ENCODE measurements at places on chromosomes 1 and 21.

- no peak for DNase-seq
These were observed 160.1 kb downstream of the CDC7 start for GRCh38 chr1:91660708-91661107.

GRCh38 chr1:165375623-165376022 is 19.1 kb upstream of the LMX1A start:
- no peak for DNase-seq

GRCh38 chr1:86706018-86706635 is 1.8 kb downstream of the SH3GLB1 start:
- DNase-seq, result no peak

- DNase-seq, result no peak
These were observed 598.3 kb upstream of the CAMK1G start for GRCh38 chr1:208985231-208985630.

- DNase-seq, result no peak
These were observed 136.6 kb downstream of the SYF2 start for GRCh38 chr1:25095635-25096200.

DNA sequence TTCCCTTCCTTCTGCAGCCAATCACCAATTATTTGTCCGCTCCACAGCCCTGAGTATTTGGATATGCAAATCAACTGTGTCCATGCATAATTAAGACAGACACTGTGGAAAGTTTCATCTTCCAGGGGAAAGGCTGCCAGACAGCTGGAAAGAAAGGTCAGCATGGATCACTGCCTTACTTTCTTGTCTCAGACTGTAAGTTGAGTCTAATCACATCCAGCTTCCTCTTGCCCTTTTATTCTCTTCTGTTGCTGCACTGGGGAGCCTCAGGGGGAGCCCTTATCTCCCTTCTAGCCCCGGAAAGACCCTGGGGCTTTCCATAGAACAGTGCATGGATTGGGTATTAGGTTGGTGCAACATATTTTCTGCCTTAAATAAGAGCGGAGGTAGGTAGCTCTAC is 182.9 kb downstream of the OMA1 start:
- DNase-seq, result no peak

DNA sequence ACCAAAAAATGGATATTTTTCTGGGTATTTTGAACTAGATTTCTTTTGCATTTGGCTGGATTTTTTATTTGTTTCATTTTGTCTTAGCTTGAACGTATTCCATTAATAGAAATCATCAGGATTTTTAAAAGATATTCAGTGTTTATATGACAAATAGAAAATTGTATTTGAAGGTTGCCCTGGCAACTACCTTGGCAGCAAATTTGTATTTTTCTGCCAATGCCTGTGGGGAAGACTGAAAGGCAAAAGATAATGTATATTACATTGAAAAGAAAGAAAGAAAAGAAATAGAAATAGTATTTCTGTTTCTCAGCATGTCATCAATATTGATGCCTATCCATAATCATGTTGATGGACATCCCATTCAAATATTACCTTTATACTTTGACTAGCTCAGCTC is 16.8 kb downstream of the VCAM1 start:
- no peak for DNase-seq

GRCh38 chr1:59927213-59927612 is 640 bp upstream of the CYP2J2 start:
- DNase-seq, result no peak

DNA sequence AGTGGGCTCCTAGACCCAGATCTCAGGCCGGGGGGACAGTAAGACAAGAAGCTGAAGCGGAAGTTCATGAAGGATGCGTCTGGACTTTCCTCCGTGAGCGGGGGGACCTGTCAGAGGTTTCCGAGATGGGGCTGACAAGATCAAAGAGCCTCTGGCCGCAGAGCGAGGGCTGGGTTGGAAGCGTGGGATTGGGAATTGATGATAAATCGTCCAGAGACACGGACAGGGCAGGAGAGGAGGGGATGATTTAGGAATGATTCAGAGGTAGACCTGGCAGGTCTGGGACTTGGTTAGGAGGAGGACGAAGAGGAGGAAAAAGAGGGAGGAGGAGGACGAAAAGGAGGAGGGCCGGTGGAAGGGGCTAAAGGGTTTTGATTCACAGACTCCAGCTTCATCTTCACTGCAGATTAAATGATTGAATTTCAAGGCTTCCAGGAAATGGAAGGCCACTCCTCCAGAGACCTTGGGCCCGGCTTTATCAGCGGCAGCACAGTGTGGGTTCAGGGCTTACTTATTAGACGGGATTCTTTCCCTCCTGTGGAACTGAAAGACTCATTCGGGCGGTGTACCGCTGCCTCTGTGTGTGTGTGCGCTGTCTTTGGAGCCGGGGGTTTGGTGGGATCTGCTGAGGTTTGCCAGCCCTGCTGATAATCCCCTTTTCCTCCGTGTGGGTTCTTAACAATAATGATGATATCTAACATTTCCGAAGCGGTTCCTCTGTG is 85.7 kb upstream of the SLC45A1 start:
- no peak for DNase-seq

- DNase-seq, result no peak
These were observed 122.2 kb downstream of the NRDC start for GRCh38 chr1:51756290-51756689.

DNA sequence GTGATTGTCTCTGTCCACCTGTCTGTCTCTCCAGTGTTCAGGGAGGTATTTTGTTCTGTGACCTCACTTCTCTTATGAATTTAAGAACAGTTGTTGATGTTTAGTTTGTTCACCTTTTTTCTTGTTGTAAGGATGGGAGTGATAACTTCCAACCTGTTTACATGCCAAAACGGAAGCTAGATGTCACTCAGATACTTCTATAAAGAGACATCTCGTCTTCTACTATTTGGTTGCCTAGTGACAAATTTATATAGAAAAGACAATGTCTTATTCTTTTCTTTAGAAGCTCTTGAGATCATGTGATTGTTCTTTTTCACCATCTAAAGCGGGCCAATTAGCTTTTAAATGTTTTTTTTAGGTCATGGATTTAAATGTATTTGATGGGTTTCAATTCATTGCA is 33.8 kb downstream of the PRSS38 start:
- DNase-seq, result no peak

DNA sequence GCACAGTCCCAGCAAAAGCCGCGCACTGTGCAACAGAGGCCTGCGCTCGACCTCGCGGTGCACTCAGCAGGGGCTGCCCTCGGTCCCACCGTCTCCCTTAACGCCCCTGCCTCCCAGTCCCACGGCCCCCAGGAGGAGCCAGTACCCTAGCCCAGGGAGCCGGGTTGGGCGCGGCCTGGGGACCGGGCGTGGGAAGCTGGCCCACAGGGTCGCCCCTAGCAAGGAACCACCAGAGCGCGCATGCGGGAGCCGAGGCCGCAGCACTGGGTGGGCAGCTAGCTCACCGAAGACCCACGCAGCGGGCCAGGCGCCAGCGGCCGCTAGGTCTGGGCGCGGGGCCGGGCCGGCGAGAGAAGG is 21.6 kb upstream of the ZNF678 start:
- no peak for DNase-seq

DNA sequence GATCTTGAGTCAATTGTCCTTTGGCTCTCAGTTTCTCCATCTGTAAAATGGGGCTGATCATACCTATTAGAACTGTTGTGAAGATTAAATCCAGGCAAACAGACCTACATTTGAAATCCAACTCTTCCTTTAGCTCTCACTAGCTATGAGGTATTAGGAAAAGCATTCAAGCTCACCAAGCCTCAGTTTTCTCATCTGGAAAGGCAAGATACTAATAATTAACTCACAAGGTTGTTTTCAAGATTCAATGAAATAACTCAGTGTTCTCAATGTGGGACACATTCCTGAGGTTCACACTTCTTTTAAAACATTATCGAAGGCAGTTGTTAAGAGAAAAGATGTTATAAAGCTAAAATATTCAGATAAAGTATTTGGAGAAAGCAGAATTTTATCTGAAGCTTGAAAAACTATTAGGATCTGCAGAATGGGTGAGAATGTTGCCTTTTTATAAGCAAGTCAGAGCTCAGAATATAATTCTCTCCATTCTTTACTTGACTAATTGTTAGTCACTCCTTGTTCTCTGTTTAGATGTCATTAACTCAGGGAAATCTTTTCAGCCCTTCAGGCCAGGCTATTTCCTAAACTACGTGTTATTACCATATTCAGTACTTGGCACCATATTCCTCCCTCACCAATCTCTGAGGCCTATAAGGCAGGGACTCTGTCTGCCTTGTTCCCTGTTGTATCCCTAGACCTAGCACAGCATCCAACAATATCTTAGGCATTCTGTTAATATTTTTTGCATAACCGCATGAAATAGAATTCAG is 72.0 kb upstream of the VAV3 start:
- DNase-seq, result no peak

Data from amniotic stem cell (primary cell).